ENCODE measurements at places on chromosomes 1 and 21.

- no peak for DNase-seq
Observed at GRCh38 chr1:21608798-21609197, 60.4 kb downstream of the RAP1GAP start.

GRCh38 chr1:31407029-31407626, 5.9 kb upstream of the SERINC2 start:
- no peak for DNase-seq

DNA sequence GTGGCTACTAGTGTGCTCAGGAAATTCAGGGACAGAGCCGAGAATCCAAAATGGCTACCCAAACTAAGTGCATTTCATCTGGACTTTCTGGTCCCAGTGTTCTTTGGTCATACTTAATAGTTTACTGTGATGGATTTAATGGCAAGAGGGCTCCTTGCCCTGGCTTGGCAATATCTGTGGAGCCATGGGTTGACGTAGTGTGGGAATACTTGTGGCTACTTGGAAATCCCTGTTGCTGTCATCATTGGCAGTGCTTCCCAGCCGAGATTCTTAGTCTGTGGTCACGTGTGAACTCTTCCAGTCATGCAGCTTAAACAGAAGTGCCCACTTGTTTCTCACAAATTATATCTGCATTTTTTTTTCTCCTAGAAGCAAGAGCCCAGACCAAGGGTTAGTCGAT, 198.9 kb downstream of the HS2ST1 start:
- no peak for DNase-seq

DNA sequence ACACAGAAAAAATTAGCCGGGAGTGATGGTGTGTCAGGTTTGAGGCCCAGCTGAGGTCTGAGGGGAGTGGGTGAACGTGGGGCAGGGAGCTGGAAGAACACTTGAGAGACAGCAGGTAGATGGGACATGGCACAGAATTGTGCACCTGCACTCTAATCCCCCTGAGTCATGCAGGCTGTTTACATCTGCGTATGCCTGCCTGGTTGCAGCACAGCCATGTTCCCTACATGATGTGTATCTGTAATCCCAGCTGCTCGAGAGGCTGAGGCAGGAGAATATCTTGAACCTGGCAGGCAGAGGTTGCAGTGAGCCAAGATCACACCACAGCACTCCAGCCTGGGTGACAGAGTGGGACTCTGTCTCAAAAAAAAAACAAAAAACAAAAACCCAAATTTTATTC, 44.8 kb downstream of the ATP5PO start:
- no peak for DNase-seq
